ENCODE measurements at places on chromosomes 4 and X.
A peak's percentile ranks its signal among the peaks of the same experiment; 100 is the strongest.

DNA sequence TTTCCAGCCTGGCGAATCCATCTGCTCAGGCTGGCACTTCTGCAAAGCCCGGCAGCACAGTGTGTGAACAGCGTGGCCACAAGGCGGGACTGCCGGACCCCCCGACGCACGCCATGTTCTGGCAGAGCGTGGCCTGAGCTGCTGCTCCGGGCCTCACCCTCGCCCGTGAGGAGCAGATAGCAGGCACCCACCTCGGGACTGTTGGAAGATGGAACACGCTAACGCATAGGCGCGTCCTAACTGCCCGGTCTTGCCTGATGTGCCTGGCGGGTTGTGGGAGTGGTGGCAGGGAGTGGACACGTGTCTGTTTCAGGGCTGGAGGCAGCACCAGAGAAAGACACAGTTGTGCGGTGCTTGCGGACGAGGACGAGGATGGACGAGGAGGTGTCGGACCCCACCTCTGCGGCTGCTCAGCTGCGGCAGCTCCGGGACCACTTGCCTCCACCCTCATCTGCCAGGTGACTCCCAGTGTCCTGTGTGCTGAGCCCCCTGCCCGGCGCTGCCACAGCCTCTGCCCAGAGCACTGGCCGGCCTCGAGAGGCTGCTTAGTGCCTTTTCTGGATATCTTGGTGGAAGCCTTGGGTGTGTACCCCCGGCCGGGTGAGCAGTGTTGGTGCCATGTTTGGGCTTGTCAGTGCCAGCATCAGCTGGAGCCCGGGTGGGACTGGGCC lies 28.2 kb downstream of the UVSSA start:
- DNase-seq: no peak

- DNase-seq: no peak
Measured at GRCh38 chr4:119525005-119525749, 103.4 kb downstream of the PDE5A start.

GRCh38 chr4:37599092-37599790 lies 86.9 kb downstream of the RELL1 start:
- no peak for DNase-seq

DNA sequence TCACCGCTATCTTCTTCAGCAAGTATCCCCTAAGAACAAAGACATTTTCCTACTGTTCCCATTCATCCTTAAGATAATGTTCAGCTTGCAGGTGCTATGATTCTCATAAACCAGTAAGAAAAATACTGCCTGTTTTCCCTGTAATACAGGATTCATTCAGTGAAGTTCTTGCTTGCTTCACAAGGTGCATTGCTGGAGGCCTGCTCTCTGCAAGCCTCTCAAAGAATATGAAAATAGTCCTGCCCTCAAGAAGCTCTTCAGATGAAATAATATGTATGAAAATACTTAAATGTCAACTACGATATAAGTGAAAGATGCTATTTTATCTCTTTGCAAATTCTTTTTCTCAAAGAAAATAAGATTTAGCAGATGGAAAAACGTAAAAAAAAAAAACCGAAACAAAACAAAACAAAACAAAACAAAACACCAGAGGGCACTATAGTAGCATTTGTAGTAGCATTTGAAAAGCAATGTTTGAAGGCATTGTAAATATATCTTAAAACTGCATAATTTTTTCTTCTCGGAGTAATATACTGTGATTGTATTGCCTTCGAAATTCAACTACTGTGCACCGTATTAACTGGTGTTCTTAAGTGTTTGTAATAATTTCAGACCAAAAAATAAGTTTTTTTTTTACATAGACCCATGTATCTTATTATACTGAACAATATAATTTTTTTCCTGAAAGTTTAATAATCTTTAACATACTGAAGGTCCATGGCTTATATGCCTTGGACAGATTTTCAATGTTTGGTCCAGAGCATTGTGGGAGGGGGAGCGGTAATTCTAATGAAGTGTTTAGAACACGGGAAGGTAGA lies 26.0 kb downstream of the ADH4 start:
- peak; percentile 0 for DNase-seq

DNA sequence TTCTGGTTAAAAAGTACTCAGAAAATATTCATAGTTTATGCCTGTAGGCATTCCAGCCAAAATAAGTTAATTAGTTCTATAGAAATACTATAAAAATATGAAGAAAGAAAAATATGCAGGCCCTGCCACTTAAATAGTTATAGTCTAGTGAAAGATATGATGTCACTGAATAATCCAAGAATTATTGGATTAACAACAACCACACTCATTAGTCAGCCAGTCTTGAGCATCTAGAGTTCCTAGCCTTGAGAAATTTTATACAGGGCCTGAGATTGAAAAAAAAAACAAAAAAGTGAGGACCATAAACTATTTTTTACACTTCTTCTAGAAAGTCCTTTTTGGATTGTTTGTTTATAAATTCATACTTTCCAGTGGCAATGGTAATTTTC lies 823.0 kb downstream of the FAT4 start:
- no peak for DNase-seq

DNA sequence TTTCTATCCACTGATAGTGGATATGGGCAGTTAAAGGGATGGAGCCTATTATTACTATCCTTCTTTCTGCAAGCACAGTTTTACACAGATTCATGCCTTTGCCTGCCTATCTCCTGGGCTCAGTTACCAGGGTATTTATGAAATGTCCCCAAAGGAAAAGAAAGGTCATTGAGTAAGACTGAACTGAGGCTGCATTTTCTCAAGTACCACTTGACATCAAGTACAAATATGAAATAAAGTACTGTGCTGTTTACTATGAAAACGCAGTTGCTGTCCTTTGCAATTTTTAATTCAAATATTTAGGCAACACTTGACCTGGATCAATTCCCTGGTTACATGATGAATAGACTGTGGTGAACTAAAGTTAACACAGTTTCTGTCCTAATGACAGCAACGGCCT lies 23.5 kb upstream of the SPANXN4 start:
- DNase-seq: no peak

- DNase-seq: peak; percentile 40
Measured at GRCh38 chr4:4995103-4995907, 24.0 kb downstream of the CYTL1 start.

DNA sequence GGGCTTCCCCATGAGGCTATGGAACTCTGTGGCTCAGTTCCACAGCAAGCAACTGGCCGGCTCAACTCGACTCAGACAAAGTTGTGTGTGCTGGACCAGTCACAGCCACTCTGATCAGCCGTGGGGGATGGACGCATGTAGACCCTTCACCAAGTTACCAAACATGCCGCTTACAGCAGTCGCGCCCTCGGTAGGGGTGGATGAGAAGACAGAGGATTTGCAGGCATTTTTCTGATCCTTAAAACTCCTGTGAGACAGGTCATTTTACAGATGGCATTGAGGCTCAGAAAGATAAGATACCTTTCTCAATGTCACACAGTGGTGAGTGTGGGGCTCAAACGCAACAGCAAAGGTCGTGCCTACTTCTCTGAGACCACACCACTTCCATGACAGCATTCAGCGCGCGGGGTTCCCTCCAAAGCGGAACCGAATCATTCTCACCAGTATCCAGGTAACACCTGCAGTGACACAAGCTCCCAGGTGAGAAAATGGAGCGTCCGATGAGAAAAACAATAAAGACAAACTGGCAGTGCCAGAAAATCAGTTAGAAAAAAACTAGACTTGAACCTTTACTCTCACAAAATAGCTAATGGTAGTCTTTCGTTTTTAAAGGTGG lies 83.6 kb downstream of the RELL1 start:
- DNase-seq: no peak

DNA sequence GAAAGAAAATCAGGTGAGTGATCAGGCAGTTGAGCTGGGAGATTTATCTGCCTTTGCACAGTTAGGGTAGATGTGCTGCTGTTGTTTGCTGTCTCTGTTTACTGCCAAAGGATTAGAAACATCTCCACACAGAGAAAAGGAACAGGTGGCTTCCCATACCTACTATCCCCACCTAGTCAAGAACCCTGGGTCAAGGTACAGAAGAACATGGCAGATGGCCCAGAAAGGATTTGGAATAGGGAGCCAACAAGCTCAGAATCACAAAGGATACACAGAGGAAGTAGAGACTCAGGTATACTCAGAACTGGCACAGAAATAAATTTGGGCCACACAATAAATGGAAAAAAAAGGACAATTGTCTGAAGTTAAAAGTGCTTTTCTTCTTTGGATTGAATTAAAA lies 64.3 kb downstream of the TIGD2 start:
- no peak for DNase-seq

DNA sequence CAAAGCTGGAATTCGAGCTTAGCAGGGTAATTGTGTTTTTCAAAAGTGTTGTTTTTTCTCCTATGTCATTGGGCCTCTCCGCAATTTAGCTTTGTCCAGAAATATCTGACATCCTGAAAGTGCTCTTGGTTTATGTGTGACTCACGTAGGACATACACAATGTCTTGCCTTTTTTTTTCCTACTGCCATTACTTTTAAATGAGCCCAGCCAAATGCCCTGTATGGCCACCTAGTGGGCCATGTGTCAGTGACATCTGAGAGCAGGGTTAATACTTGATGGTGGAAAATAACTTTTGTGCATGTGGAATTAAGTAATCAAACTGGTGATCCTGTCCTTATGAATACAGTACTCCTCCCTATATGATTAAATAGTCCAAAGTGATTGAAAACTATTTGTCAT lies 1411.1 kb upstream of the TENM3 start:
- DNase-seq: no peak

- no peak for DNase-seq
Measured at GRCh38 chr4:150286656-150287055, 208.4 kb downstream of the DCLK2 start.

DNA sequence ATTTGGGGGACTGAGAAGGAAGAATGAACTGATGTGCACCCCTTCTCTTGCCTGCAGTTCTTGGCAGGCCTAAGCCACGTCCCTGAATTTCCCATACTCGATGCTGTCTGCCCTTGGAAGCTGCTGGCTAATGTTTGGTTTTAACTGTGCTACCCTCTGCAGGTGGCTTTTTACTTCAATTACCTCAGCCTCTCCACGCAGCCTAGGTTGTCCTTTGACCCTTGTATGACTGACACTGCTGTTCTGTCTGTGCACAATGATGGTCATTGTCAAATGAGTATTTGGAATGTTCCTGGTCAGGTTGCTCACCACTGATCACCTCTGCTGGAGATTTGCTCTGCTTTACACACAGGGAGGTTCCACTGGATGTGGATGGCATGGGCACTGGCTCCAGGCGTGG lies 137.1 kb downstream of the ZNF518B start:
- DNase-seq: no peak

Measured in immature natural killer cell (primary cell).